ENCODE measurements at places on chromosomes 6 and 20.

DNA sequence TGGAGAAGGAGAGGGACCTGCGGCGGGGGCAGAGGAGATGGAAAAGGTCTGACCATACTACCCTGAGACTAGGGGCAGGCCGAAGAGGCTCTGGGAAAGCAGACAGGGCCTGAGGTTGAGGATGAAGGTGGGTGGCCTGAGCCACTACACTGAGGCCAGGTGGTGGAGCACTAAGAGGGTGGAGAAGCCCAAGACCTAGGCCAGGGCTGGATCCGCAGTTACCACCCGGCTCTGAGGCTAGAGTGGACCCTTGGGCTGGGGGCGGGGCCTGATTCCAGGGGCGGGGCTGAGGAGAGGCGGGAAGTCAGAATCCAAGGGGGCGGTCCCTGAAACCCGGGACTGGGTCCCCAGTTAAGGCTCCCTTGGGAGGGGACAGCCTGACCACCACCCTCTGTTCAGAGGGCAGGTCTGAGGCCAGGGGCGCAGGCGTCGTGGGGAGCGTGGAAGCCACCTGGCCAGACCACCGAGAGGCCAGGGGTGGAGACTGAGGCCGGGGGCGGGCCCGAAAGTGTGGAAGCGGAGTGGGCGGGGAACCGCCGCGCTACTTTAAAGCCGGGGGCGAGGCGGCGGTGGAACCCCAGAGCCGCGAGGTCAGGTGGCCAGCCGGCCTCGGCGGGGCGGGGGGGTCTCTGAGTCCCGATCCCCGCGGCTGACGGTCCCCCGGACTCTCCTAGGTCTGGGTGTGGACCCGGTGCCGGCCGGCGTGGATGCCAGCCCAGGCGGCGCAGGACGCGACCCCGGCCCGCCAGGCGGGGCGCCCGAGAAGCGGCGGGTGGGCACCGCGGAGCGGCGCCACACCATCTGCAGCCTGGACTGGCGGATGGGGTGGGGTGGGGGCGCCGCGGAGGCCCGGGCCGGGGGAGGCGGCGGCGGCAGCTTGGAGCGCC, 8.3 kb downstream of the CCM2L start:
- DNase-seq, result no peak

GRCh38 chr20:1440024-1440423, 26.6 kb downstream of the NSFL1C start:
- DNase-seq, result no peak

DNA sequence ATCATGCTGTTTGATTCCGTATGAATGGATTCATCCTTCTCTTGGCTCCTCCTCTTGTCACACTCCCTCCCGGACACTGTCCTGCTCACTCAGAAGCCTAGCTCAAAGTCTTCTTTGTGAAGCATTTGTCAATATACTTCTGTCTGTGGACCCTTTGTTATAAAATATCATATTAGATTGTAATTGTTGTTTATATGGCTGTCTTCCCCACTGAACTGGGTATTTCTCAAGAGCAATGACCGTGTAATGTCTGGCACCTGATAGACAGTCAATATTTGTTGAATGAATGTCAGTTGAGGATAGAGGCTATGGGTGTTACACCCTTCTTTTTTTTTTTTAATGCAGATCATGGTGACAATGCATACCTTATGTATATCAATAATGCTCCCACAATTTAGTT, 335.3 kb downstream of the SOX4 start:
- DNase-seq, result no peak

- no peak for DNase-seq
Observed at GRCh38 chr6:17884498-17885478, 102.6 kb downstream of the KIF13A start.

DNA sequence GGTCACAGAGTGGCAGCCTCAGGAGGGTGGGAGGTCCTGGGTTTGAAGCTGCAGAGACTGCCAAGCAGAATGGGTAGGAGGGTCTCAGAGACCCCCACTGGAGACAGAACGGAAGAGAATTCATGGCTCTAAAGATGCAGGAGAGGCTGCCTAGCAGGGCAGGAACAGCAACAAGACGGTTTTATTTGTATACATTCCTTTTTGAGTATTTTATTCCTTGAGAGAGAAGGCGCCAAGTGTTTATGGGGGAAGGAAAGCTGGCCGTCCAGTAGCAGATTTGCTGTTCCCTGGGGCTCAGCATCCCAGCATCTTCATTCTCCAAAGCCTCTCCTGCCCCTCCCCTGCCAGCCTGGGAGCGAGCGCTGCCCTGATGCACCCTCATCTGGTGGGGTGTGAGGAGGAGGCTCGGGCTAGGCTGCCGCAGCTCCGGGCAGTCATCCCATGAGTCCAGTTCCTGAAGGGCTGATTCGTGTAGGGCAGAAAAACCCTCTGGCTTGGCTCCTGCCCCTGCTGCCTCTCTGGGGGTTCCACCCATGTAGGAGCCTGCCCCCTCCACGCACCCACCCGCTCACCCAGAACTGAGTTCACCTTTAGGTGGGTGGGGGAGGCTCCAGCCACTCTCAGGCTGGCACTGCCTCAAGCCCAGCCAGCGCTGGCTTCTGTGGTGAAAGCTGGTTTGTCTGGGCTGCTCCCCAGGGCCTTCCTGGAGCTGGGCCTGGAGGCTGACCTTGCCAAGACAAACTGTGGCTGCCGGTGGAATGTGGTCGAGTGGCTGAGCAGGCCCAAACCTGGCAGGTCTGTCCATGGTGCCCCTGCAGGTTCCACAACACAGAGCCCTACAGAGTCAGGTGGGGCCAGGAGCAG, 32.4 kb downstream of the CPXM1 start:
- no peak for DNase-seq

DNA sequence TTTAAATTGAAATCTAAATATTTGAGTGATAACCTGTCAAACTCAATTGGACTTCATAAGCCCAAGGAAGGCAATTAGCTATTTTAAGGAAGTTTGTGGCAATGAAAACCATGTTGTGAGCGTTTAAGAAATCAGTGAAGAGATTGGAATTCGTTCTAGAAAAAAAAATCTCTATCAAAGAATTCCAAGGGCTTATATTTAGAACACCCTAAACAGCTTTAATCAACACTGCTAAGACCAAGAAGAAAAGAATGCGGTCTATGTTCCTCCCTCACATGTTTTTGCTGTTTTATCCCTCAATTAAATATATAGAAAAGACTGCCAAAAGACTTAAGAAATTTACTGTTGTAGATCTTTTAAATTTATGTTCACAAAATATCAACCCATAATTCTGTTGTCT, 16.6 kb upstream of the ABRACL start:
- DNase-seq, result no peak

GRCh38 chr20:56928007-56928406, 298.9 kb downstream of the TFAP2C start:
- no peak for DNase-seq

DNA sequence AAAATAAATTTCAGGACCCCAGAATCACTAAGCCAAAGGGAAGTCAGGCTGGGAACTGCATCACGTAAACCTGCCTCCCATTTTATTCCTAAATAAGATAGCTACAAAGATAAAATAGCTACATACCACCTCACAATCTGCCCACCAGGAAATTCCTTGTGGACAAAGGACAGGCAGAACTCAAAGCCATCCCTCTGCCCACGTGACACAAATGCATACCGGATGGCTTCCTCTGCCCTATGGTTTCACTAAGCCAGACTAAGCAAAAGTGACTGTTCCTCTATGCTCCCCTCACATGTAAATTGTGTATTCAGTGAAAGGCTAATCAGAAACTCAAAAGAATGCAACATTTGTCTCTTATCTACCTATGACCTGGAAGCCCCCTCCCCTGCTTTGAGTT, 15.0 kb downstream of the MBOAT1 start:
- DNase-seq, result no peak

DNA sequence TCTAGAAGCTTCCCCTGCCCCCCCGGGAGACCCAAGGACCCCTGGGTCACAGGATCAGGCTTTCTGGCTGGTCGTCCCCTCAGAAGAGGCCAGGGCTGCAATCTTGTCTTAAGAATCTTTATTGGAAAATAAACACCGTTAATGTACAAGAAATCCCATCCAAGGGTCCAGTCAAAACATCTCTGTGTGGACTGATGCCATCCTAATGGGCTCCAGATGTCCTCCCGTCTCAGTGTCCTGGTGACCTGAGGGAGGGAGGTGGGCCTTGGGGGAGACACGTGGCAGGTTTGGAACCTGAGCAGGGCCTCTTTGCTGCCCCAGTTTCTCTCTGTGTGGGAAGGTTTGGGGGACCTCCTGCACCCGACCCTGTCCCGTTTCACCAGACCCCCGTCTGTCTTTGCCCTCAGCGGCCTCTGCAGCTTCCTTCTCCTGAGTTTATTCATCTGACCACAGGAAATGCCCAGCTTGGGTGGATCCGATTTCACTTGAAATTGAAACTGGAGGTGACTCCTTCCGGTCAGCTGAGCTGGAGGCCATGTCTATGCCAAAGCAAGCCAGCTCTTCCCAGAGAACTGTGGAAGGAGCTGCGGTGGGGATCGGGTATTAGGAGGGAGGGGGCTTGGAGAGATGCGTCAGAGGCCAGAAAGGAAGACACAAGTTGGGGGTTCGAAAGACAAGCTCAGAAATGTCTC, 75.1 kb downstream of the SLC2A10 start:
- DNase-seq, result peak; percentile 16

DNA sequence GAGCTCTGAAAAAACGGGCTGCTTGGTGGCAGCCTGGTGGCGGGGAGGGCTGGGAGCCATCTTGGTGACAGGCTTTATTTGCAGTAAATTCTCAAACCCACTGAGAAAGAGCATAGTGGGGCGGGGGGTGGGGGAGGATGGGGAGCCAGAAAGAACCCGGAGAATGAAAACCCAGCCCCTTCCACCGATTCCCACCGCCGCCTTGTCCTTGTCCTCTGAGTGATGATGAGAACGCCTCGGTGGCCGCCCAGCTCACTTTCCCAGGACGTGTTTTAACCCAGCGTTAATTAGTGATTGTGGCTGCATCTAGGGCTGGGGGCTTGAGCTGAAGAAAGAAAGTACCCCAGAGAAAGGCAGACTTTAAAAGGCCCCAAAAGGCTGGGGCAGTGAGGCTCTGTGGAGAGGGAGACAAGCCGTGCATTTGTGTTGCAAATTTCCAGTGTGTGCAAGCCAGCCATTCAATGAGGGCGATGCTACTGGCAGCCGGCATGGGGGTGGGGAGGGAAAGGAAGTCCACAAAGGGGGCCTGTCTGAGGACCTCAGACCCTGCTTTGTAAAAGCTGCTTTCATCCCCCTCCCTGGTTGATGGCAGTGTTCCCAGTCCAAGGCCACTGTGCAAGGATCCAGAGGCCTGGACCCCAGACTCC, 6.2 kb upstream of the GHRH start:
- DNase-seq, result no peak

DNA sequence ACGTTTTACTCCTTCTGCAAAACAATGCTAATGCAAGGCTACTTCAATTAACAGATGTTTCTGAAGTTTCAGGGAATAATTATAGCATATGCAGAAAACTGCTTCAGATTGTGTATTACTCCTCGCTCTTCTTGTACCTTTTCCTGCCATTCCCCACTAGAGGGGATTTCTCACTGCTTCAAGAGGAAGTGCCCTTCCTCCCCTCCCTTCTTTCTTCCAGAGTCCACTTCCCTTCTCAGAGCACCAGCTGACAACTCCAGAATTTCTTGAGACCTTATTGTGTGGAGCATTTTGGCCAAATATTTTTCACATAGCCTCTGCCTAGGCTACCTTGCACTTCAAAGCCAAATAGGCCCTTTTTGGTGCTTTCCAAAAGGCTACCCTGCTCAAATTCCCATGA, 12.7 kb upstream of the MCUR1 start:
- DNase-seq, result no peak

DNA sequence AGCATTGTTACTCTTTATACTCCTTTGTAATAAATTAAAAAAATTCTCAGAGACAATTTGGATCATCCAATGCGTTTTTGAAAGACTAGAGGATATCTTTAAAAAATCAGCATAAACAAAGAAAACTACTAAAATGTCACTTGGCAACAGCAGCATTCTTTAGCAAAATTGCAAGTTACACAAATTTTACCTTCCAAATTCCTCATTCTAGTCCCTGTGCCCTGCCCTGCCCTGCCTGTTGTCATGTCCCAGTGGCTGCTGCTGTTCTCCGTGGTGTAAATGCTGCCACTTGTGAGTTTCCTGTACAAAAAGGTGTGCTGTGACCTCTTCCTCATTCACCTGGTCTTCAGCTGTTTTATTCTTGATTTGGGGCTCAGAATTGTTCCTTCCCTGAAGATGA, 83.2 kb downstream of the CDC5L start:
- no peak for DNase-seq

DNA sequence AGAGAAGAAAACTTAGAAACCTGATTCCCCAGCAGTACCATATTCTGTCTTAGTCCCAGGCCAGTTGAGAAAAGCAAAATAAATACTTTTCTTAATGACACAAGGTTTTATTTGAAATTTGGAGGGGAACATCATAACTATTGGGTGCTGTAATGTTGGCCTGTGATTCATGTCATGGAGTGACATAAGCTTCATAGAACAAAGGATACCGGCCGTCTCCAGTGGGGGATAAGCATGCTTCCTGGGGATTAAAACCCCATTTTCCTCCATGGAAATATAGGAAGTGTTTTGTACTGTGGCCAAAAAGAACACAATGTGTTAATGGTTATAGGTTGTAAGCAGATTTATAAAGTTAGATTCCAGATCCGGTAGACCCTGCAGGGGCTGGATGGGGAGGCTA, 18.0 kb downstream of the MTHFD1L start:
- DNase-seq, result peak; percentile 53

- DNase-seq, result no peak
Observed at GRCh38 chr6:152244998-152245630, 392.0 kb downstream of the SYNE1 start.

GRCh38 chr20:34491226-34491931, 24.8 kb upstream of the DYNLRB1 start:
- DNase-seq, result no peak

DNA sequence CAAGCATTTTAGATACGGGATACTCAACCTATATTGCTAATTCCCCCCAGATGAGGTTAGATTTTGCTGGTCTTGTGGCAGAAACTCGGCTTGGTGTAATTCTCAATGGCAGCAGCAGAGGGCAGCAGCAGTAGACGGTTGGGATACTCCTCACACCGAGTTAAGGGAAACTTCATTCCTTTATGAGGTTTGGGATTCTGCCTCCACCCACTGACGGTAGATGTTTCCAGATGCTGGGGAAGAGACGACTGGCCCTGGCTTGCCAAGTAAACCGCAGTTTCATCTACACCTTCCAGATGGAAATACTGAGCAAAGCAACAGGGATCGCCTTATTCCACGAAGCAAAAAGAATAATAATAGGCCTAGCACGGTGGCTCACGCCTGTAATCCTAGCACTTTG, 8.2 kb upstream of the TBC1D7 start:
- DNase-seq, result peak; percentile 95

GRCh38 chr6:133945158-133945557, 7.9 kb upstream of the TBPL1 start:
- DNase-seq, result no peak

DNA sequence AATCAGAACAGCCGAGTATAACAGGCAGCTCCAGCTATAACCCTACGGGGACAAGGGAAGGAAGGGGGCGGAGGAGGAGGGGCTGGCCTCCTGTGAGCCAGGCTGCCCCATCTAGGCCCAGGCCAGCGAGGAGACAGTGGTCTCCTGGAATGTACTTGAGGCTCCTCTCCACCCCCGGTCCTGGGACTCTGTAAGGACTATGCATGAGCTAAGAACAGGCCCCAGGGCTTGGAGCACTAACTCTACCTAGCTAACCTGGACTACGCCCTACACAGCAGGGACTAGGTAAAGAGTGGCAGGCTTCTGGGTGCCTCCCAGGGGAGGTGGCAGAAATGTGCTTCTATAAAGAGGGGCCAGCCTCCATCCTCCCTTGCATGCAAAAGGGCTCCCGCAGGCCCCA, 8.9 kb downstream of the KCNK15 start:
- no peak for DNase-seq

GRCh38 chr20:47317127-47317895, 39.2 kb downstream of the ZMYND8 start:
- DNase-seq, result peak; percentile 97

- no peak for DNase-seq
Observed at GRCh38 chr20:52746190-52746589, 226.0 kb upstream of the TSHZ2 start.

All from fibroblast of skin of abdomen (primary cell).